ENCODE measurements at places on chromosomes 6 and 20.

DNA sequence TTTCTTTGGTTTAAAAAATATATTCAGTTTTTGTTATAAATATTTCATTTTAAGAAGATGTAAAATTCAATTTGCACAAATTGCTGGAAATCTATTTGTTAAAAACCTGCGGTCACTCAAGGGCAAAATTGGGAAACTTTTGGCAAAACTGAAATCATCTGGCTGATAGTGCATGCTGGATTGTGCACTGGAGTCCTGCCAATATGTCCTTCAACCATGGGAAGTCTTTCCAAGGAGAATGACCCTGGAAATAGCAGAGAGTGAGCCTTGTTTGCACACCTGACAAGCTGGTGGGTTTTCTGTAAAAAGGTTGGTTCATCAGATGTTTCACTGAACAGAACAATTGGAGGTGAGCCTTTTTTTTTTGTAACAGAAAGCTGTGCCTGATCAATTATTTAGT lies 413.5 kb downstream of the BTBD3 start:
- DNase-seq: no peak

DNA sequence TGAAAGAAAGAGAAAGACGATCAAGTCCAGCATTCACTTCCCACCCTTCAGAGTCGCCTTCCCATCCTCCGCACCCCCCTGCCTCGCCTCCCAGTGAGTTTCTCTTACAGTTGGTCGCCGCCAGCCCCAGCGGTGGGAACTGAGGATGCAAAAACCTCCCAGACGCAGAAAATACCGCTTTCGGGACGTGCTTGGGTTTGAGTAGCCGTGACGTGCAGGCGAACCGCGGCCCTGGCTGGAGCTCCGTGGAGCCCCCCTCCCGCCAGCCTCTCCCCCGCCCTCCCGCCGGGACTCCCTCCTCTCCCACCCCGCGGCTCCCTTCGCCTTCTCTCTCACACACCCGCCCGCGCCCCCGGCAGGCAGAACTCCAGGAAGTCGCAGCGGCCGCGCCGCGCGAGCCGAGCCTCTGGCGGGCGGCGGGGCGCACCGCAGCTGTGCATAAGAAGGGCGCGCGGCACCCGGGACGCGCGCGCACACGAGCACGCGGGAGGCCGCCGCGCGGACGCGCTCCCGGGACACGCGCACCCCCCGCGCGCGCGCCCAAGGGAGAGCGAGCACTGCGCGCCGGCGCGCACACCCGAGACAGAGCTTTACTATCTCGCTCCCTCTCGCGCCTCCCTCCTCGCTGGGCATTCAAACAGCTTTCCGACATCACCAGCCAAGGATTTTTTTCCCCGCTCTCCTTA lies at the start of gene ADGRB3:
Gene ADGRB3, plus strand, starts transcription at position 557 of the 686 bp plus-strand sequence. CDS start 3,394 bp downstream, outside the sequence.
- peak; percentile 56 for DNase-seq

DNA sequence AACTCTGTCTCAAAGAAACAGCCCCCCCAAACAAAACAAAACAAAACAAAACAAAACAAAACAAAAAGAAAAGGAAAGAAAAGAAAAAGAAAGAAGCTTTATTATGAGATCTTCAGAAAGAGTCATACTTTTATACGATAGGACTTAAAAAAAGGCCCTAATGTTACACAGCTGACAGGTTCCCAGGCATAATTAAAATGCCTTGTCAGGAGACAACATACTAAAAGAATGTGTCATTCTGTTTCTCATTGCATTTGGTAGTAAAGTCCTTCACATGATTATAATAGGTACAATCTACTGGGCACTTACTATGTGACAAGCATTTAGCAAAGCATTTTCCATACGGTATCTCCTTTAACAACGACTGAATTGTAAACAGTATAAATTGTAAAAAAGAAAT lies 36.4 kb upstream of the RPN2 start:
- DNase-seq: no peak

GRCh38 chr6:28901831-28902230 lies 22.0 kb downstream of the TRIM27 start:
- DNase-seq: no peak

- no peak for DNase-seq
These were observed 10.7 kb upstream of the KCNK15 start for GRCh38 chr20:44734938-44735337.

- DNase-seq: no peak
These were observed 18.0 kb downstream of the HECA start for GRCh38 chr6:139152892-139153271.

All from activated naive CD4-positive, alpha-beta T cell treated with anti-CD3 and anti-CD28 coated beads, Interleukin-2, amount 10 ng/mL, durations not matched to agents 7 days and 5 days (primary cell).